Suppressor macrophage treated with lipopolysaccharide for 4 hours (primary cell): ENCODE measurements at places on chromosomes 5 and 9.

DNA sequence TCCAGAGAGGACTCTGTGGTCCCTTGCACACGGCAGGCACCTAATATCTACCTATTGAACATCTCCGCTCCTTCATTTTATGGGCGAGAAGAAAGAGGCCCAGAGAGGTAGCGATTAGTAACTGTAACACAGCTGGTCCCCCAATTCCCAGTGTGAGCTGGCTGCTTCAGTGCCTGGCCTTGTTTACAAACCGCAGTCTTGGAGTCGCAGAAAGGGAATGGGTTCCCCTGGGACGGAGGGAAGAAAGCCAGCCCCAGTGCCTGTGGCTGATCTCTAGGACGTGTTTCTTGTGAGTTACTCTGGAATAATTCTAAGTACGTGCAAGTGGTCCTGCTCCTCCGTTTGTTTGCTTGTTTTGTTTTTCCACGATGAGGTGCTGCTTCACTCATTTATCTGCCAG is 52.0 kb downstream of the CFAP77 start:
- no peak for DNase-seq

- DNase-seq, result no peak
Observed at GRCh38 chr5:167658889-167659288, 632.6 kb upstream of the WWC1 start.

DNA sequence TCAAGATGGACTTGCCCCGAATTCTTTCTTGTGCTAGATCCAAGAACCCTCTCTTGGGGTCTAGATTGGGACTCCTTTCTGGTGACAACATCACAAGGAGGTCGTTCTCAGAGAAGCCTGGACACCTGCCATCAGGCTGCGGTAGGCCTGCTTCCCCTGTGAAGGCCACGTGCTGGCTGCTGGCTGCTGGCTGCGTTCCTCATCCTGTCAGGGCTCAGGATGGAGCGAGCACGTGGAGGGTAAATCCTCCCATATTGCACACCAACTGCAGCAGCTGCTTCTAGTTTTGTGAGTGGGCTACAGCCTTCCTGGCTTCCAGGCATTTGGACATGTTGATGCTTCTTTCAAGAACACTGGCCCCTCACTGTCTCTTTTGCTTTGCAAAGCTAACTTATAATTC is 95.6 kb downstream of the HSPA4 start:
- peak; percentile 6 for DNase-seq

- DNase-seq, result no peak
Observed at GRCh38 chr9:92726971-92727715, 37.5 kb downstream of the BICD2 start.

GRCh38 chr5:65776441-65777141 is 54.6 kb downstream of the NLN start:
- DNase-seq, result no peak
